ENCODE measurements at places on chromosomes 5 and 9.

DNA sequence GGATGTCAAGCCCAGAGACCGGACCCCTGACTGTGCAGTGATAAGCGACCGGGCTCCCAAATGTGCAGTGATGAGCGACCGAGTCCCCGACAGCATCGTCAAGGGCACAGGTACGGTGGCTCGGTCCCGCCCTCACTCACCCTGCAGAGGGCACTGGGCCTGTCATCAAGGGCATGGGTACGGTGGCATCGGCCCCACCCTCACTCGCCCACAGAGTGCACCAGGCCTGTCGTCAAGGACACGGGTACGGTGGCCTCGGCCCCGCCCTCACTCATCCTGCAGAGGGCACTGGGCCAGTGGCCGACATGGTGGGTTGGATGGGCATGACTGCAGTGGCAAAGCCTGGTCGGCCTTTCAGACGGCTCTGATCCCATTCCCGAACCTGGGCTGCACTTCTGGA lies 9.7 kb upstream of the LRRC14B start:
- DNase-seq, result no peak

GRCh38 chr9:107213561-107214028 lies 69.5 kb upstream of the RAD23B start:
- DNase-seq, result no peak

DNA sequence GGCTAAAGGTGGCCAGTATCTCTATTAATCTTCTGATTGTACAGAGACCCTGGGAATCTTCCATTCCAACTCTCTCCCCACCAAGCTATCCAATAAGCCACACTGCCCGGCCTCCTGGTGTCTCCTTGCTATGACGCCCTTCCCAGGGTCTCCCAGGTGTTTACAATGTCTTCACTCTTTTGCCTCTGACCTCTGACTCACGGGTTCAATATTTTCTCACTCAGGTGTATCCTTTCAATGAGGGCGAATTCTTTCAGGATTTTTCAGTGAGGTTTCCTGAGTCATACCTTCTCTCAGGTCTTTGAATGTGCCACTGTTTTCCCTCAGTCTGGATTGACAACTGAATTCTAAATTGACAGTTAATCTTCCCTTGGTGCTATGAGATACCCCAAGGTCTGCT lies 53.7 kb upstream of the IRX4 start:
- DNase-seq, result no peak

- peak; percentile 53 for DNase-seq
Measured at GRCh38 chr5:103258957-103259704, 568 bp downstream of the MACIR start.

DNA sequence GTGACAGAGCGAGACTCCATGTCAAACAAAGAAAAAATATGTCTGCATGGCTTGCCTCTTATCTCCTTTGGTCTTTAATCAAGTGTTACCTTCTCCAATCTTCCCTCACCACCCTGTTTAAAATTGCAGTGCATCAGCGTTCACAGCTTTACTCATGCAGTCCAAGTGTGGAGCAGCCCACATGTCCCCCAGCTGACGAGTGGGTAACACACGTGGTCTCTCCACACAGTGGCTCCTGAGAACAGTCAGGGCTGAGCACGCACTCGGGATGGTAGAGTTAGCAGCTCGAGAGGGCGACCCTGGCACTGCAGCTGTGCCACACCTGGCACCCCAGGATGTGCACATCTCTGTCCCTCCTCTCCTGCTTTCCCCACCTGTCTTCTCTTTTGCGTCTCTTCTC lies 25.9 kb upstream of the CFAP157 start:
- peak; percentile 53 for DNase-seq

- no peak for DNase-seq
Measured at GRCh38 chr5:32687499-32687831, 23.7 kb upstream of the NPR3 start.

DNA sequence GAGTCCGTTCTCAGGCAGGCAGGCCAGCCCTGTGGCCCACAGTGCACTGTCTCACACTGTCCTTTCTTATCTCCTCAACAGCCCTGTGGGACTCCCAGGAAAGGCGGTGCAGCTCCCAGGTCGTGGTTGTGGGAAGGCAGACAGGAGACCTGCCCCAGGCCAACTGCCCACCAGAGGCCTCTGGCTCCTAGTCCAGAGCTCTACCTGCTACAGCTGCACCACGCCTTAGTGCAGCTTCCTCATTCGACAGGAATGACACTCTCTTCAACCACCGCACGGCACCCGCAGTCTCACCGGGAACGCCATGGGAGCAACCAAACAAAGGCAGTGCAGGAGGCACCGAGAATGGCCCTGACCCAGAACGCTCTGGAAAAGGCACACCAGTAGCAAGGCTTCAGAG lies 25.3 kb downstream of the CAMSAP1 start:
- no peak for DNase-seq

DNA sequence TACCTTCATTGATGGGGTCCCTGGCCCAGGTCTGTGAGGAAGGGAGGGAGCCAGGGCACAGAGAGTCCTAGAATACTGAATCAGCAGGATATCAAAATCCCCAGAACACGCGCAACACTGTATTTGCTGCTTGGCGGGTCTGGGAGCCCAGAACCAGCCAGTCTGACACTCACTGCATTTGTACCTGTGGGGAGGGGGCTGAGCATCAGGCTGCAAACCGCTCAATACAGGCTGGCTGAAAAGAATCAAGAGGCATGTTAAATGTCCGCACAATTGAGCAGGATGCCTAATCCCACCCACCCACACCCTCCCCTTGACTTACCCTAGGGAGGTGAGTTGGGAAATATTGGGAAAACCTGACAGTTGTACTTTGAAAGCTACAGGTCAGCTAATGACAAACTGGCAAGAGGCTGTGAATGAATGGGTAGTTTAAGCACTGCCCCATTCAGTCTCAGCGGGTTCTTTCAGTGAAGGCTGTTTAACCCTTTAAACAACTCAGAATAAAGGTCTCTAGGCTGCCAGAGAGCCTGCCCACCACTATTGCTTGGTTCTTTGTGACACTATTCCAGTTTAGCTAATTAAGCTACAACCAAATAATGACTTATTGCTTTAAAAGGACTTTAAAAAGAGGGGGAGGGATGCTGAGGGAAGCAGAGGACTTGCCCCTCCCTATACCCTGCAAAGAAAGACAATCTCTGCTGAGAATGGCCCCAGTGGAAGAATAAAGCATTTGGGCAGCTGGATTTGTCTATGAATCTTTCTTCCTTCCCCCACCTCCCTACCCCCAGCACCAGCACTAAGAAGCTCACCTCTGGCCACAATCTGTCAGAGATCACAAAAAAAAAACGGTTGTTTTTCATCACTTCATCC lies 5.0 kb downstream of the SPRY4 start:
- DNase-seq, result no peak

GRCh38 chr5:141528291-141528984 lies 39.6 kb downstream of the PCDHGC5 start:
- DNase-seq, result no peak
